ENCODE measurements at places on chromosomes 16 and 17.

- DNase-seq = no peak
Measured at GRCh38 chr17:1012823-1013728, 16.1 kb downstream of the TIMM22 start.

GRCh38 chr17:17725752-17726457 lies 44.6 kb downstream of the RAI1 start:
- no peak for DNase-seq

GRCh38 chr17:70206361-70207010 lies 37.2 kb downstream of the KCNJ2 start:
- no peak for DNase-seq

- DNase-seq = no peak
Measured at GRCh38 chr17:40089077-40089895, 11.1 kb downstream of the NR1D1 start.

- no peak for DNase-seq
Measured at GRCh38 chr16:82658796-82659195, 32.0 kb downstream of the CDH13 start.

GRCh38 chr16:66358231-66358630 lies 8.3 kb upstream of the CDH5 start:
- DNase-seq = no peak

GRCh38 chr17:65403626-65404025 lies 157.8 kb downstream of the AXIN2 start:
- no peak for DNase-seq

DNA sequence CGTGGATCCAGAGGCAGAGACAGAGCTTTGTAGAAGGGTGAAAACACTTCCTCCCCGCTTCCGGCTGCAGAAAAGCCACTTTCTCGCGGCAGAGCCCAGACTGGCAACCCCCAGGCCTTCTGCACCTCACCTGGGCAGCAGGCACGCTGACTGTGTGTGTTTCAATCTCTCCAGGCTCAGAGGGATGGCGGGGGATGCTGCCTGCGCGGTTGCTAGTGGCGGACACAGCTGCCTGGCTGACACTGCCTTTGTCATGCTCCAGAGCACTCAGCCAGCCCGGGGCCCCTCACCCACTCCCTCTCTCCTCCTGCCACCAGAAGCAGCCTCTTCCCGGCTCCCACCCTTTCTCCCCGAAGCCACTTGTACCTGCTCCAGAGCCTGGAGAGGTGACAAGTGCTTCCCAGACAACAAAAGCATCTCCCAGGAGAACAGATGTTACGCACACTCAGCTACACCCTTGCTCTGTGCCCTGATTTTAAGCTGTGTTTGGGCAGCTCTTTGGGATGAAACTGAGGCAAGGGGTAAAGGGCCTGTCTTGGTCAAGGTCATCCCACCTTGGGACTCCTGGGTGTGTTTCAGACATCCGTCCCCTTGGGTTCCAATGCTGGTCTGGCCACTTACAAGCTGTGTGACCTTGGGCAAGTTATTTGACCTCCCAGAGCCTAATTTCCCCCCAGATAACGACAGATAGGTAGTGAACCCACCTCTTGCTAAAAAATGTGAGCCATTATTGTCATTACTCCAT lies 9.2 kb upstream of the GLIS2 start:
- peak; percentile 85 for DNase-seq

- no peak for DNase-seq
Measured at GRCh38 chr16:19283637-19284036, 1.9 kb upstream of the CLEC19A start.

DNA sequence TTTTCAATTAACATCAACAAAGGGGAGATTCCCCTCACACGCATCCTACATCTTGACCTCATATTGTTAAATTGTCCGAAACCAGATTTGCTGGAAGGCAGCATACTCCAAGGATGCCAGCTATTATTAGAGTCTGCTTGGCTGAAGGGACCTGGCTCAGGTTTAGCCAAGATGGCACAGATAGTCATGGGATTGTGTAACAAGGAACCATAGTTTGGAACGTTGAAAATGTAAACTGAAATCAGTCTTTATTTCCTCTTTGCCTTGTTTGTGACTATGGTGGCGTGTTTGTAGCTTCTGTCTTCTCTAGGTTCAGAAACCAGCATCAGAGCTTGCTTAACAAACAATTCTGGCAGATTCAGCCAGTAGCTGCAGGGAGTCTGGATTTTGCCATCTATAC lies 5.9 kb downstream of the ARSG start:
- no peak for DNase-seq

GRCh38 chr17:47277921-47278320 lies 24.3 kb downstream of the ITGB3 start:
- no peak for DNase-seq

Measured in BE2C (cell line).